H4 (cell line): ENCODE measurements at places on chromosomes 3 and 15. TPM values are rescaled to one million over a fixed set of nuclear protein-coding genes. Genes with fewer than 3 reads are reported as not detected.

DNA sequence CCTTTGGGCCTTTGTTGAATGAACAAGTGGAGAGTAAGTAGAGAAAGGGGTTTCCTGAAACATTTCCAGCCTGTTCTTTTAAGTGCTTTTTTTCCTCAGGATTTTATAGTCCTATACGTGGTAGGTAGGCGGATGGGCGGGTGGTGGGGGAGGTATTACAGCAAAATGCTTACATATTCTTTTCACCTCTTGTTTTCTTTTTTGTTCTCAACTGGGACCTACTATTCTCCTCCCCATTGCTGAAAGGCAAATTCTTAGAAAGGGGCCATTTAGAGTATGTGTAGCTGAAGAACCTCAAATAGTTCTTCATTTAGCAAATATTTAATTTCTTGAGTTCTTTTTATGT is 135.8 kb downstream of the FNDC3B start:
- DNase-seq, result no peak

DNA sequence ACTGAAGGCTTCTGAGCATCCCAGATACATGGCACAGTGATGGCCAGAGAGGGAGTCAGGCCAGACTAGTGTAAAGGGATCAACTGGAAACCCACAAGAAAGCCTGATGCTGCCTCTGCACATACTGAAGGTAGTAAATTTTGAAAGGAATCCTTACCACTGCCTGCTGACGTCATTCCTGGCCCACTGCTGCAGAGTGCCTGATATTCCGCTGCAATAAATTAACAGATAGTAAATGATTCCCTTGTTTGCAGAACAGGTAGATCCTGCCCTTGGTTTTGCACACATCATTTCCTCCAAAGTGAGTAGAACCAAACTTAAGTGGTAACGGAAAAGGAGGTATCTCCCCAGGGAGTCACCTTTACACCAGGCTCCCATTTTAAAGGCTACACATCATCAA is 146.7 kb downstream of the FBN1 start:
- no peak for DNase-seq

DNA sequence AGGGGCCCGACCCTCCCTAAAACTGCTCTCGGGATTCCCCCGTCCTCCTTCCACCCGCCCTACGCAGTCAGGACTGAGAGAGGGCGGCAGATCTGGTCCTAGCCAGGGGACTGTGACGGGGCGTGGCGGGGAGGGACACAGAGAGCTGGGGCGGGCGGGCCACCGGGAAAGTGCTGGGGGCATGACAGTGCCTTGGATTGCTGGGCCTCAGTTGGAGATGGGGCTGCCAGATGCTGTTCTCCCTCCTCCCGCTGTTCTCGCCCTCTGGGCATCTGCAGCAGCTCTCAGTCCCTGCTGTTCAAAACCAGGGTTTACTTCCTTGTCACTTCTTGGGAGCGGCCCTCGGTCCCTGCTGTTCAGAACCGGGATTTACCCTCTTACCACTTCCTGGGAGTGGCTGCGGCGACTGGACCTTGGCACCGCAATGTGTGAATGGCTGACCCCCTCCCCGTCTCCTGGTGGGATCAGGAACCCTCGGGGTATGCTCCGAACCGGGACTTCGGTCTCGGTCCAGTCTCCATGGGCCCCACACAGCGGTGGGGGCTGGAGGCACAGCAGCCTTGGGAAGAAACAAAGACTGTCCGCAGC is 1.8 kb upstream of the RPP25 start:
- no peak for DNase-seq

DNA sequence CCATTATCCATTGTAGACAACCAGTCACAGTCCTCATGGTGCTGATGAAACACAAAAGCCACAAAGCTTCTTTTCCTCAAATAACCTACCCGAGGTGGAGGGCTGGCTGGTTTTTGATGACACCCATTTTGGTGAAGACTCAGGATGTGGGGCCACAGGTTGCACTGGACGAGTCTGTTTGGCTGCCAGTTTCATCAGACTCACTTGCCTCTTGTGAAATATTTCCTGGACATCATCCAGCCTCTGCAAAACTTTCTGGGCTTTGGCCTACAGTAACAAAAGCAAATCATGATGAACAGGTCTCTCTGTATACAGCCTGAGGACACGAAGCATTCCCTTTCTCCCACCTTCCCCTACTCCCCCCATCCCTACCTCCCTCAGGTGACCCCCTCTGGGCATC is 42.2 kb downstream of the B3GNT5 start:
- peak; percentile 82 for DNase-seq

- no peak for DNase-seq
Measured at GRCh38 chr15:76979996-76980520, 14.9 kb upstream of the PSTPIP1 start.

- no peak for DNase-seq
Measured at GRCh38 chr15:71115567-71116351, 488 bp downstream of the THSD4 start.

The LRRC34 gene
- 0.35 and 0.43 TPM in 2 replicates for total RNA-seq

The CDC25A gene
- total RNA-seq, result 10.0 and 12.2 TPM in 2 replicates
